NCI-H1694 (cell line): ENCODE measurements at places on chromosomes 13 and 19.

GRCh38 chr13:35378939-35379338 is 97.5 kb downstream of the MAB21L1 start:
- no peak for DNase-seq

- no peak for DNase-seq
Observed at GRCh38 chr13:98984983-98985382, 7.1 kb upstream of the DOCK9 start.

DNA sequence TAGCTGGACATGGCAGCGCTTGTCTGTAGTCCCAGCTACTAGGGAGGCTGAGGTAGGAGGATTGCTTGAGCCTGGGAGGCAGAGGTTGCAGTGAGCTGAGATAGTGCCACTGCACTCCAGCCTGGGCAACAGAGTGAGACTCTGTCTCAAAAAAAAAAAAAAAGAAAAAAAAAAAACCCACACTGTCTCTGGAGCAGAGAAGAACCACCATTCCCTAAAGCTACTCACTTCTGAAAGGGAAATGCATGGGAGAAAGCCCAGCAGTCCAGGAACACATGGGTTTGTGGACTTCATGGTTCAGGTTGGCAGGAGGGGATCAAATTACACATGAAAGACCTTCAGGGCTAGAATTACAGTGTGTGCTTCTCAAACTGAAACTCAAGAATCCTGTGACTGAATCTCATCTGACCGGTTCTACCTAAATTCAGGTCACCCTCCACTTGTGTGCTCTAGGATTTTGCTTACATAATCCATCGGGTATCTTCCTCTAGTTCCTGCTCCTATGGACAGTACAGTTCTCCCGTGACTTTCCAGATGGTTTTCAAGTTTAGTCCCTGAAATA is 30.2 kb upstream of the CPB2 start:
- DNase-seq, result no peak

DNA sequence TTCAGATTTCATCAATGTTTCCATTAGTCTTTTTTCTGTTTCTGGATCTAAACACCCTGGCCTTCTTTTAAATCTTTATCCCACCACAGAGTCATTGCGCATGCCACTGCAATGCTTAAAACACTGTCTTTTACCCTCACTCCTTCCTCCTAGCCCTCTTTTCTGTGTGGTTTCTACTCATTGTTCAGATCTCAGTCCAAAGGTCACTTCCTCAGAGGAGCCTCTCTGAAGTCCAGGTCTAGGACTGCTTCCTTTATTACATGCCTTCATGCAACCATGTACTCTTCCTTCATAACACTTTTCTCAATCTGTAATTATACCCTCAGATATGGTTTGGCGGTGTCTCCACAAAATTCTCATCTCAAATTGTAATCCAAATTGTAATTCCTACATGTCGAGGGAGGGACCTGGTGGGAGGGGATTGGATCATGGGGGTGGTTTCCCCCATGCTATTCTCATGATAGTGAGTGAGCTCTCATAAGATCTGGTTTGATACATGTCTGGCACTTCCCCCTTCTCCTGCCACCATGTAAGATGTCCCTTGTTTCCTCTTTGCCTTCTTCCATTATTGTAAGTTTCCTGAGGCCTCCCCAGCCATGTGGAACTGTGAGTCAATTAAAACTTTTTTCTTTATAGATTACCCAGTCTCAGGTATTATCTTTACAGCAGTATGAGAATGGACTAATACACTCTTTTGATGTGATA is 808.9 kb downstream of the DIAPH3 start:
- DNase-seq, result no peak

- DNase-seq, result no peak
Observed at GRCh38 chr13:78046331-78046730, 127.7 kb upstream of the EDNRB start.

DNA sequence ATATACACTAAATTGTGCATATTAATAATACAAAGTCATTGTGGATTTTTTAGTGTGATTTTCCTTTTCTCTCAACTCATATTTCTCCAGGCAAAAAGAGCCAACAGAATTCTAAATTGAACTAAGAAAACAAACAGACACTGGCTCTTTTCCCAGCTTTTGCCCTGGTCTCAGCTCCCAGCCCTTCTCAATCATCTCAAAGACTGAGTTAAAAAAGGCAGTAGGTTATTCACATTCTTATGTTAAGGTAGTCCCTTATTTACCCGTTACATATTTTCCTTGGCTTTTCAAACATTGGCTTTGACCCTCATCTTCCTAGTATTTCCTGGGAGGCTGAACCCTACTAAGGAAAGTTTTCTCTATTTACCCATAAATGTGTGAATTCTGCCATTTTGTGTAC is 753.6 kb downstream of the LIG4 start:
- DNase-seq, result no peak

DNA sequence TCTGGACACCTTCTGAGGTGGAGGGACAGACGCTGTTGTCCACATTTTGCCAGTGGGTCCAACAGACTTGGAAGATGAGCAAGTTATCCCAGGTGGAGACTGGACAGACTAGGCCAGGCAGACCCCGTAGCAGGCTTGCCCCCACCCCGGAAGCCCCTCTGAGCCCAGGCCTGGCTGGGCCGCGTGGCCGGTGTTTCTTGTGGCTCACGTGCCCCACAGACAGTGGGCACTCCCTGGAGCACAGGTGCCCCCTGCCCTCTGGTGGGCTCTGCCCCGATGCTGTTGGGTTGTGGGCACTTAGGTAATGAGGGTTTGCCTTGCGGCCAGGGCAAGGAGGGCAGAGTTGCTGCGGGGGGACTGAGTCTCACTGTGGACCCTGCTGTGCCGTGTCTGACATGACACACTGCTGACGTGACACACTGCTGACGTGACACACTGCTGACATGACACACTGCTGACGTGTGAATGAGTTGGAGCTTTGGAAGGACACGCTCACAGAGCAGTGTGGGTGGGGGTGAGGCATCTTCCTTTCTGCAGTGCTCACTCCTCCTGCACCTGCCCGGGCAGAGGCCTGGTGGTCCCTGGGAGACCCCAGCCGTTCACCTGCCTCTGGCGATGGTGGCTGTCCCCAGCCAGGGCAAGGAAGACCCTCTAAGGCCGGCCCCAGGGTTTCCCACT is 25.1 kb downstream of the DOT1L start:
- no peak for DNase-seq

- DNase-seq, result no peak
Observed at GRCh38 chr19:29547361-29547960, 21.7 kb downstream of the VSTM2B start.

- DNase-seq, result no peak
Observed at GRCh38 chr19:40294560-40294959, 9.4 kb upstream of the AKT2 start.

DNA sequence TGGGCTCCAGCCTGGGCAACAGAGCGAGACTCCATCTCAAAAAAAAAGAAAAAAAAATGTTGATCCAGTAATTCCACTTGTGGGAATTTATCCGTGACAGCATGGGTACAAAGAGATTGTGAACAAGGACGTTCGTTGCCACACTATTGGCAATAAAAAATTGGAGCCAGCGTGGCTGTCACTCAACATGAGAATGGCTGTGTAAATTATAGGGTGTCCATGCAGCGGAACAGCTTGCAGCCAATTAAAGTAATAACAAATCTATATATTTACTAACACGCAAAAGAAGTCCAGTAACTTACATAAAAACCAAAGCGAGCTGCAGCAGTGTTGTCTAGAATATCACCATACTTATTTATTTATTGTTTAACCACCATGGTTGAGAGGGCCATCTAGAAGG is 19.3 kb downstream of the DPF1 start:
- DNase-seq, result no peak

- DNase-seq, result no peak
Observed at GRCh38 chr13:46637213-46637612, 84.2 kb downstream of the LRCH1 start.

DNA sequence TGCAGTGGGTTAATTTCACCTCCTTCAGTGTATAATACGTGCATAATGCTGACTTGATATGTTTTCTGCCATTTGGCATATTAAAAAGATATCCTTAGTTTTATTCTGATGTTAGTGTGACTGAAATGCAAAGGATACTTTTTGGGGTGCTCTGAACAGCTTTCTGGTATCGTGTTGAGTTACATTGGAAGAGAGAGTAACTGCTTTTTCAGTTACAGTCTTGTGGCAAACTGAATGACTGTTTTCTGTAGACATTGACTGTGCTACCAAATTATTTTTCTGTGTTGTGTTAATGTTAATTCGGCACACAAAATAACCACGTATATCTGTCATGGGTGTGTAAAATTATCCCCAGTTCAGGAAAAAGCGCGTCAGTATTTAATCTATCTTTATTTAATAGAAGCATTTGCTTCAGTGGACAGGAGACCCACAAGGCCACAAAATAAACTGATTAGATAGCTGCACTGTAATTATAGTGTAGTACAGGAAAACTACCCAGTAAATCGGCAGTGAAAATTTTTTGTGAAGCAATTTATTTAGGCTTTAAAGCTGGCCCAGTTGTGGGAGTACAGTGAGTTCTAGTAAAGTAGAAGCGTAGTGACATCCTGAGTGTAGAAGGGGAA is 2.5 kb downstream of the URI1 start:
- no peak for DNase-seq

DNA sequence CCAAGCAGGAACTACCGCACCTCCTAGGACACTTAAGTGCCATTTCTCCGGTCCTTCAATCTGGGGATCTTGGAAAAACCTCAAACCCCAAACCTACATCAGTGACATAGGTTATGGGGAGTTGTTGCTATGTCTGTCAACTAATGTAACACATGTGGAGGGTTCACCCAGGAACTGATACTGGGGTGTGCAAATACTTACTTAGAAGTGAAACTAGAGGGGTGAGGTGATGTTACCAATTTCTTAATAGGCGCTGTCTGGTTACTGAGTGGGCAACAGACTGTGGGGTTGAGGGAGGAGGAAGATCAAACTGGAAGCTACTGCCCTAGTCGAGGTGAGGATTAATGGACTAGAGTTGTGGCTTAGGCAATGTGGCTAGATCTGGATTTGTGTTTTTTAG is 1.9 kb downstream of the ZNF586 start:
- DNase-seq, result no peak

- peak; percentile 19 for DNase-seq
Observed at GRCh38 chr19:51514866-51515481, 13.4 kb upstream of the SIGLEC12 start.

GRCh38 chr13:56351041-56351440 is 789.7 kb upstream of the PRR20A start:
- no peak for DNase-seq

GRCh38 chr19:51719251-51719988 is 4.4 kb downstream of the HAS1 start:
- no peak for DNase-seq

GRCh38 chr19:10037809-10038208 is 24.5 kb downstream of the RDH8 start:
- DNase-seq, result no peak

- no peak for DNase-seq
Observed at GRCh38 chr13:88377852-88378251, 706.7 kb downstream of the SLITRK5 start.

GRCh38 chr13:112969692-112970338 is 801 bp downstream of the MCF2L start:
- no peak for DNase-seq

GRCh38 chr13:73299787-73300186 is 241.0 kb downstream of the KLF5 start:
- no peak for DNase-seq

DNA sequence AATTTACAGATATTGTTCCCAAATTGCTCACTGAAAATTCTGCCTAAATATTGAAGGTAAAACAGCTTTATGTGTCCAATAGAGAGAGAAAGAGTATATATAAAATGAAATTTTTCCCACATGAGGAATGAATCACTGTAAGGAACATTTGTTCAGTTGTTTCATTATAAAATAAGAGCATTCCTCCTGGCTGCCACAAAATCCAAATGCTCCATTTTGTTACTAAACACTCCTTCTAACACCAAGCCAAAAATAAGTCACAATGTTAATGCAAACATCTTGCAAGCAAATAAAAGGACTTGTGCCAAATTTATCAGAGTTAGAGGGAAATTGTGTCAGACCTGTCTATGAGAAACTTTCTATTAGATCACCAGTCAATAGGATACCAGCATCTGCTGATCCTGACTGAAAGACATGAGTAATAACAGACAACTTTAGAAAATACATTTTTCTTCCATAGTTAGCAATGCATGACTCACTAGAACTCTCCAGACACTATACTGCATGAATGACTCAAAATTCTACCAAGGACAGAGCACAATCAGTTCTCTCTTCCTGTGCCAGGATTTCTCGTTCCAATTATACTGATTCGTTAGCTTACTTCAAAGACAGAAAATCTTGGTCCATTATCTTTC is 83.5 kb upstream of the FNDC3A start:
- no peak for DNase-seq

DNA sequence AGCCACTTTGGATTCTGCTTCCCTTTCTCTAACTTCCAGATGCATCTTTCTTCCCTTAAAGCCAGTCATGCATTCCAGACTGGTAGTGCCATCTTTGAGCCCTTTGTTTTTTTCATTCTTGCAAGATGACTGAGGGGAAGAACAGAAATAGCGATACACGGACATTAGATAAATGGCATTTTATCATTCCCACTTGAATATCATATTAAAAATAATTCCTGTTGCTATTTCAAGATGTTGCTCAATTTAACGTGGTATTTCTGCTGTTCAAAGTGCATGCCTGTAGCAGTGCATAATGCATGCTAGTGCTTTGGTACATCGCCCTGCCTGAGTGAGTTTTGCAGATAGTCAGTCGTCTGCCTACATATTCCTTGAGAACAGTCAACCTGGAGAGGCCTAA is 140.6 kb upstream of the FRY start:
- DNase-seq, result no peak

GRCh38 chr19:21705393-21705792 is 62.0 kb downstream of the ZNF100 start:
- no peak for DNase-seq

DNA sequence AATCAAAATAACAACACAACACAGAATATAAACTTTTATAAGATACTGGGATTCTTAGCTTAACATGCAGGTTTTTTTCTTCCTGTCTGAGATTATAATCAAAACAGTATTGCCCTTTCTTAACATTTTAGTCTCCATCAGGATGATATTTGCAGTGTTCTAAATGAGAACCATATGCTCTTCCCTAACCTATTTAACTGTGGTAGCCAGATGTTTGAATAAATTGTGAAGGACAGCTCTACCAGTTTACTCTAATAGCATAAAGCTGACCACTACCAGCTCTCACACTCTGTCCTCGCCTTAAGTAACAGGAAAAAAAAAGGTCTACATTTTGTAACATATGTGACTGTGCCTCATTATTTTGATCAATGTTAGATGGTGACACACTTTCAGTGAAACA is 618.7 kb upstream of the SGCG start:
- no peak for DNase-seq

- no peak for DNase-seq
Observed at GRCh38 chr13:114082849-114083645, 49.4 kb downstream of the RASA3 start.

DNA sequence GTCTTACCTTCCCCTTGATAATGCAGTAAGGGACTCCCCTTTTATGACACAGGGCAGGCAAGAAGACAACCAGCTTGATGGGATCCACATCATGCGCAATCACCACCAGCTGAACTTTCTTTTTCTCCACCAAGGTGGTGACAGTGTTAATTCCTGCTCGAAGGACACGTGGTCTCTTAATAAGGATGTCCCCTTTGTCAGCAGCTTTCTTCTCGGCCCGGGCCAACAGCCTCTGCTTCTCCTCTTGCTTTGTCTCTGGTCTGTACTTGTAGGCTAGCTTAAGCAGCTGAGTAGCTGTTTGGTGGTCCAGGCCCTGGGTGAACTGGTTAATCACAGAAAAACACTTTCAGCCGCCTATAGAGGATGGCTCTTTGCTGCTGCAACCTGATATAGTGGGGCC is 8.0 kb downstream of the ZNF431 start:
- DNase-seq, result no peak

GRCh38 chr13:40160618-40161350 is 505.3 kb downstream of the COG6 start:
- no peak for DNase-seq
